SJSA1 (cell line): ENCODE measurements at places on chromosomes 4 and X. TPM values are rescaled to one million over a fixed set of nuclear protein-coding genes. Genes with fewer than 3 reads are reported as not detected.

GRCh38 chrX:72126048-72126415 lies 5.7 kb downstream of the RTL5 start:
- H3K27ac ChIP-seq: no peak overlapping the region
- no peaks in the 10 kb centered on the region for H3K36me3 ChIP-seq
- H3K4me1 ChIP-seq: peaks cover 34% of the 10 kb centered on the region
- no peaks in the 10 kb centered on the region for H3K27me3 ChIP-seq

Gene ACE2
- 0.08 TPM in 1 of 2 replicates, not detected in the other for total RNA-seq

- DNase-seq: no peak
- no peak overlapping the region for H3K4me3 ChIP-seq
- H3K27me3 ChIP-seq: no peaks in the 10 kb centered on the region
- no peaks in the 10 kb centered on the region for H3K36me3 ChIP-seq
- no peak overlapping the region for H3K27ac ChIP-seq
Measured at GRCh38 chrX:14411326-14411725, 118.0 kb upstream of the GLRA2 start.

Gene SOWAHB
- not detected in 2 replicates for total RNA-seq

Gene CXXC4
- total RNA-seq: 0.37 and 0.56 TPM in 2 replicates

- no peak for DNase-seq
- no peak overlapping the region for H3K27ac ChIP-seq
- no peak overlapping the region for H3K4me3 ChIP-seq
- H3K27me3 ChIP-seq: no peaks in the 10 kb centered on the region
- no peaks in the 10 kb centered on the region for H3K4me1 ChIP-seq
Measured at GRCh38 chr4:89929425-89930159, 34.9 kb downstream of the MMRN1 start.

Gene ITGB1BP2
- 0.74 TPM in 1 of 2 replicates, not detected in the other for total RNA-seq

GRCh38 chr4:38060829-38061431 lies 100.7 kb downstream of the PTTG2 start:
- H3K4me1 ChIP-seq: no peaks in the 10 kb centered on the region
- no peak overlapping the region for H3K4me3 ChIP-seq
- H3K27me3 ChIP-seq: no peaks in the 10 kb centered on the region
- H3K36me3 ChIP-seq: no peaks in the 10 kb centered on the region; the same call in 1 of the 2 replicates

- H3K4me1 ChIP-seq: peaks cover 14% of the 10 kb centered on the region
- peaks cover 4% of the 10 kb centered on the region; the same call in 1 of the 2 replicates for H3K36me3 ChIP-seq
- peak overlapping the region; percentile 44; the same call in 1 of the 2 replicates for H3K27ac ChIP-seq
- H3K4me3 ChIP-seq: peak overlapping the region; percentile 81
Measured at GRCh38 chrX:18424482-18425198, 768 bp upstream of the CDKL5 start.

DNA sequence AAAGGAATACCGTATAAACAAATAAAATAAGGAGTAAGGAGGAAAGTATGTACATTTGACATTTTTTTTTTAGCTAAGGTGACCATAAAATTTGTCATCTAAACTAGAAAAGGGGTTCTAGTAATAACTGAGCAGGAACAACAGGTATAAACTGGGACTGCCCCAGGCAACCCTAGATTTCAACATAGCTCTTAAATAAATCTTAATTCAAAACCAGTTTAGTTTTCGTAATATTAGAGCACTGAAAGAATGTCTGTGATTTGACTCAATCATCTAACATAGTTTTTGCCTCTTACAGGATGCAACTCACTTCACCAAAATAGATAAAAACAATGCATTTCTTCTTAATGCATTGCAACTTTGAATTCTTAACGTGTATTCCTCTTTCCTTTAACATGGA lies 257.7 kb downstream of the ADAMTS3 start:
- DNase-seq: no peak
- H3K27me3 ChIP-seq: no peaks in the 10 kb centered on the region; the same call in 1 of the 2 replicates
- H3K36me3 ChIP-seq: no peaks in the 10 kb centered on the region

- peaks cover 37% of the 10 kb centered on the region for H3K36me3 ChIP-seq
- H3K4me1 ChIP-seq: no peaks in the 10 kb centered on the region
- H3K4me3 ChIP-seq: no peak overlapping the region
- DNase-seq: no peak
- H3K27me3 ChIP-seq: no peaks in the 10 kb centered on the region
Measured at GRCh38 chr4:39312816-39313215, 53.3 kb downstream of the RFC1 start.
